ENCODE measurements at places on chromosomes 2 and 18.
A peak's percentile ranks its signal among the peaks of the same experiment; 100 is the strongest.

DNA sequence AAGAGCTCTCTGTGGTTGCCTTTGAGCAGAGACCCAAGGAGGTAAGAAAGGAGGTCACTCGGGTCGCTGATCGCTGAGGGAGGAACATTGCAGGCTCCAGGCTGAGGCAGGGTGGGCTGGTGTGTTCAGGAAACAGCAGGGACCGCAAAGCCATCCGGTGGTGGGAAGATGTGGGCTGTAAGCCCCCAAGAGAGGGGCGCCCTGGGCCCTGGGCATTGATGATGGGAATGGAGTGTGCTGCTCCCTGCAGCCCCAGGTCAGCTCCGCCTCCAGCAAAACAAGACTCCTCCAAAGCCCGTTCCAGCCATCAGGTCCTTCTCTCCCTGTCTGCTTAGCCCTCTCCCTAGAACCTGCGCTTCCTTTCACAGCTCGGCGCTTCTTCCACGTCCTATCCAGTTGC is 229.7 kb downstream of the KLHL29 start:
- DNase-seq = no peak

DNA sequence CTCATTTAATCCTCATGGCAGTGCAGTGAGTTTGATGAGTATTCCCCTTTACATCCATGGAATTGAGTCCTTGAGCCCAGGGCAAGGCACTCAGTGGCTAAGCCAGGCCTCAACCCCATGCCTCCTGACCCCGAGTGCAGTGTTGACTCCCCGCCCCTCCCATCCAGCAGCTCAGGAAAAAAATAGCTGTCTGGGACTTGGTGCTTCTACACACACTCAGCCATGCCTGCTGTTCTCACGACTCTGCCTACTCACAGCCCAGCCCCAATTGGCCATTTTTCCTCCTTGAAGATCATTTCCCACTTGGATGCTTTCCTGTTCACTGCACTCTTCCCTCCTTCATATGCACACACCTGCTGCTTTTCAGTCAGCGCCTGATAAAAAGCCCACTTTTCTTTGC is 8.8 kb downstream of the FOSL2 start:
- no peak for DNase-seq

GRCh38 chr18:44343570-44343969 is 337.1 kb upstream of the SETBP1 start:
- no peak for DNase-seq

DNA sequence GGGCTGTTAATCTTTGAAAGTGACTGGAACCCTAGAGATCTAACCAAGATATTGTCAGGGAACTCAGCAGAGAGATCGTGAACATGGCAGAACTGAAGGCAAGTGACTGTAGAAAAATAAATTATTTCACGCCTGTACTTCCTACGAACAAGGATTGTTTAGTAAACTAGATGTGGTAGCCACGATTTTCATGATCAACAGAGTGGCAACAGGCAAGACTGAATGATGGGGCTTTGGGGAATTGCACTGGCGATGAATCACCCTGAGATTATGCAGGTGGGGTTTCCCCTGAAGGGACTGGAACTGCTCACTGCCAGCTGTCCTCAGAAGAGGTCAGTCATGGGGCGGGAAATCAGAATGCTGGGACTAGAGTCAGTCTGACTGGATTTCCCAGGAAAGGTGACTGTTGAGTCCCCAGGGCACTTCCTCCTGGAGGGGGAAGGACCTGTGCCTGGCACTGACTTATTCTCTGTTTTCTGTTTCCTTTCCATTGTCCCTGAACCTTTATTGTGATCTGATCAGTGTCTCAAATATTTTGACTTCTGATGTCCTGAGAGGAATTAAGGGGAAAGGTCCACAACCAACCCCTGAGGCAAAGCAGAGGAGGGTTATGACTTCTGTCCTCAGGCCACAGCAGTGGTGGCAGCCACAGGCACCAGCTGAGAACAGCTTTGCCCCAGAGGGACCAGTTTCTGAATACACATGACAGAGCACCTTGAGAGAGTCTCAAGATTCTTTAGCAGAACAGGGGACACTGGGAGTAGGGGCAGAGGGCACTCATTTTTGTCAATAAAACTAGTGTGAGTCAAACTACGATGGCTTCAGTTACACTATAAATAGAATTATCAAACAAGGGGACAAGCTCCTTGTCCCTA is 70.0 kb downstream of the NAB1 start:
- DNase-seq = peak; percentile 78

DNA sequence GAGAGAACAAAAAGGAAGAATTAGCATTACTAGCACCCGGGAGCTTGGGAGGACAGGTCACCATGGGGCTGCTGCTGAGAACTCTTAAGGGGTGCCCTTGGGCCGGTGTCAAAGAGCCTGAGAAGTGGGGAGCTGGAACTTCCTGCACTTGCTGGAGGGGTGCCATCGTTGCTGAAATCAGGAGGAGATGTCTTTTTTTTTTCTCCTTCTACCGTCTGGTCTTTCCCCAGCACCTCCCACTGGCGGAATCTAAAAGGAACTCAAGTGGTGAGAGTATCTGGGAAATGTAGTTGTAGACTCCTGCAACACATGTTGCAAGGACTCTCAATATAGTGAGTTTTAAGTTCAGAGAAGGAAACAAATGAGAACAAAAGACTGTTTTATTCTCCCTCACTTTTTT is 6.1 kb upstream of the AMMECR1L start:
- DNase-seq = no peak

DNA sequence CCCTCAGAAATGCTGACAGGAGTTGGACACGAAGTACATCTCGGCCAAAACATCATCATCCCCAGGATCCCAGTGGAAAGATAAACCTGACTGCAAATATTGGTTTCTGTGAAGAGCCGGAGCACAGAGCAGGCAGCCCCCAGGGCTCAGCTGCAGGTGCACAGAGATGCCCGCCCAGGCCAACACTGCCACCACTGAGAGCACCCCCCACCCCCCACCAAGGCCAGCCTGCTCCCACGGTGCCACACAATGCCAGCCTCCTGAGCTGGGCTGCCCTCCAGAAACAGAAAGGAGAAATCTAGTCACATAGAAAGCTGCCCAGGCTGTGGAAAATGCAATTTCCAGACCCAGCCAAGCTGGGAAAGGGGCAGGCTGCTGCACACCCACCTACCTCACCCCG is 71.7 kb downstream of the GALNT14 start:
- DNase-seq = no peak

DNA sequence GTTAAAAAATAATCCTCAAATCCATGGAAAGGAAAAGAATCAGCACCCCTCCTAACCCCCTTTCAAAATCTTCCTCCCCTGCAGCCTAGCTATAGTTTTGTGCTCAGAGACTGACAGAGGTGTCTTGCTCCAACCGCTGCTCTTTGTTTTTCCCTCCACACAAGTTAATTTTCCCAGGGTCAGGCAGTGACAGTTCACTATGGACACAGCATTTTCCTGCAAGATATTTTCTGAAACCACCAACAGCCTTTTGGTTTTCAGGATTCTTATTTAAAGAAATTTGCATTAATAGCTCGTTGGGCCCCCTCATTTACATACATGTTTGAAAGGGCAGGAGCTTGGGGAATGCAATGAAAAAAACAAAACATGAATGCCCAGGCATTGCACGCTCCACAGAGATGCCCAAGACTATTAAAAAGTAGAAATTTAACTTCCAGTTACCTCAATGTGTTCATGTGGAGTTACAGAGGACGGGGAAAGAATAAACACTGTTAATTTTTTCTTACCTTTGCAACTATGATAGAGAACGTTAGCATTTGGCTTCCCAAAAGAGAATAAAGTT is 71.4 kb upstream of the CXCR4 start:
- DNase-seq = no peak

- peak; percentile 70 for DNase-seq
These were observed 33.6 kb upstream of the PTMA start for GRCh38 chr2:231674587-231675338.

DNA sequence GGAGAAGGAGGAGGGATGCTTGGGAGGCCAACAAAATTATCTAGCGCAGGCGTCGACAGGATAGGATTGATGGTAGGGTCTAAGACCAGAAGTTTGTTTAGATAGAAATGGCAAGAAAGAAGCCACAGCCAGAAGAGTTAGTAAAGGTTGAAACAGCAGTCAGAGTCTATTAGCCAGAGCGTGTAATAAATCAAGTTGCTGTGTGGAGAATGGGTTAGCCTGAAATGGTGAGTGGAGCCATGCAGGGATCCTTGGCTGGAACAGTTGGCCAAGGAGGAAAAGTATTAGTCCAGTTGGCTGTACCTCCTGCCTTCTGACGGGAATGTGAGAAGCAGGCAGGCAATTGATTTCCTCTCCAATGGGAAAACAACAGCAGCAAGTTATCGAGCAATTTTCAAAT is 190.7 kb upstream of the CCDC68 start:
- no peak for DNase-seq

- no peak for DNase-seq
These were observed 3.0 kb downstream of the INHBB start for GRCh38 chr2:120348737-120349439.

DNA sequence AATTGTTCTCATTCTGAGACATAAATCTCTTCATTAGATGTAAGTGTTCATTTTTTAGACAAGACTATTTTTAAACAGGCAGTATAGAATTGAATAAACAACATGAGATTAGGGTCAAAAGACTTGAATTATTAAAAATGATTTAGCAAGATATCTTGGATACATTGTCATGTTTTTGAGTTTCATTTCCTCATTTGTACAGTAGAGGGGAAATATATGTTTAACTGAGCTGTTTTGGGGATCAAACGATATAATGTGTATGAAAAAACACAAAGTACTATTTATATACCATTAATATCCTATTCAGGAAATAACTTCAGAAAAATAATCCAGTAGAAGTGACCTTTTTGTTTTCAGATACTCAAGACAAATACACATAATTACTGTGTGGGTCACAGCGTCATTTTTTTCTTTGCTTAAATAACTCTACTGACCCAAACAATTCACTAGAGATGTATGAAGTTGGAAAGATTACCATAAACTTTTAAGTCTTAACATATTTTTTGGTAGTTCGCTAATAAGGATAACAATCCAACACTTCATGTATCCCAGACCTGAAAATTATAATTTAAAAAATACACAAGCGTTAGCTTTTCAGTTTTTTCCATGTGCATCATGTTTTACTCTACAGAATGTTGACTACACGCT is 896 bp upstream of the ASXL3 start:
- no peak for DNase-seq

GRCh38 chr18:48536516-48536915 is 2.3 kb upstream of the CTIF start:
- no peak for DNase-seq

- DNase-seq = no peak
These were observed 149.6 kb upstream of the CWC22 start for GRCh38 chr2:180156651-180157050.

DNA sequence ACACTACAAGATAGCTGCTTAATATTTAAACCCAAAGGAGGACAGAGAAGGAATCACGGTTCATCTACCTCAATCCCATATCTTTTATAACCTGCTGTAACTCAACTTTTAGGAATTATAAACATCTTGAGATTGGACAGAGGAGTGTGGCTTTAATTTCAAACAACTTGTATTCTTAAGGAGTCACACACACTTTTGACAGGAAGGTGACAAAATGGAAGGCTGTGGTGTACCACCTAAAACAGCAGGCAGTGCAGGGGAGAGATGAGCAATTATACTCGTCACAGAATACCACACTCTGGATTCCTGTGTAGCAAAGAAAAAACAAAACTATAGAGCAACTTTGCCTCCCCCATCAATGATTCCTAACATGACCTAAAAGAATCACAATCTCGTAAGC is 194.8 kb downstream of the ZEB2 start:
- DNase-seq = no peak

DNA sequence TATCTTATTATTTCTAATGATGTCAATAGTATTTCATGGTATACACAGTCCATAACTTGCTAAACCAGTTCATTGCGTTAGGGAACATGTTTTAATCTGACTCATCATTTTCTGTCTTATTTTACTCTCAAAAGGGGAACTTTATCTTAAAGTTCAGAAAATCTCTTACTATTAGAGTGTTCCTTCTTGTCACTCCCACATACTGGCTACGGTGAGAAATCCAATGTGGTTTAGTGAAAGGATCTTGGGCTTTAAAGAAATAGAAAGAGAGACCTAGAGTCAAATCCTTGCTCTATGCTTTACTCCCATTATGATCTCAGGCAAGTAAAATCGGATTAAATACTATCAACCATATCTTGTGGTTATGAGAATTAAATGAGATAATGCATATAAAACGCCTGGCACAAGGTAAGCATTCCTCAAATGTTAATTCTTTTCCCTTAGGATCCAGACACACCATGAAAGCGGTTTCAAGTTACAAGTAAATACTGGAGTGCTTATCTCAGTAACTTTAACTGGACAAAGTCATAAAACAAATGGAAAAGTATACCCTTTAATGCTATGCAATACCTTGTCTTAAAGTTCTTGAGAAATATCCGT is 576.0 kb downstream of the ARHGAP15 start:
- DNase-seq = no peak

GRCh38 chr18:58405107-58405898 is 223.6 kb downstream of the ALPK2 start:
- DNase-seq = no peak

DNA sequence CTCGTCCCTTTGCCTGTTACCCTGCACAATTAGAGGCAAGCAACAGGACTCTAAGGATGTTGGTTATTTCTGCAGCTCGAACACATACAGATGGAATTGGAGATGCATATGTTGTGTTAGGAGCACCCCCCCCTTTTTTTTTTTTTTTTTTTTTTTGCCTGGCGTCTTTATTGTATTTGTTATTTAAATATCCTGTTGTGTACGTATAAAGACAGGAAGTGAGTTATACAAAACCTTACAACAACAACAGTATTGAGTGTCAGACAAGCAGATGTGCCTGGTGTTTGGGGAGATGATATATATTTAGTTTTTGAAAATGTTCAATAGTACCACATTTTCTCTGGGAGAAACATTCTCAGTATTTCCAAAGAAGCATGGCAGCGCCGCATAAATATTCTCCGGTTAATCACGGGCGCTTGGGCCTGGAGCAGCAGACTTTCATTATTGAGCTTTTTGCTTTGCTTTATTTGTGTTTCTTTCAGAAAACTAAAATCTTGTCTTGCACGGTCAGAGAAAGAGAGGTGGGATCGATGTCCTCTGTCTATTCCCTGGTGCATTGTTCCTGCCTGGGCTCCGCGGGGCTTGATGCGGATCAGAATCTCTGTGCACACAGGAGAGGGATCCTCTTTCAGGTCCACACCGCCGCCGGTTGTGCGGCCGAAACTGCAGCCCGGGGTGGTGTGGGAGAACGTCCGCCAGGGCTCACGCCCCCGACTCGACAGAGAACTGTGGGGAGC is 23.2 kb upstream of the ZNF516 start:
- peak; percentile 72 for DNase-seq

- no peak for DNase-seq
These were observed 118.1 kb downstream of the MYO1B start for GRCh38 chr2:191363267-191363666.
